Activated T-helper 17 cell treated with anti-CD3 and anti-CD28 coated beads, Interleukin-2, amount 50 U/mL, for 72 hours (primary cell): ENCODE measurements at places on chromosomes 4 and X. TPM values are rescaled to one million over a fixed set of nuclear protein-coding genes. Genes with fewer than 3 reads are reported as not detected.

GRCh38 chr4:79250887-79251286, 75.0 kb downstream of the NAA11 start:
- no peak for ATAC-seq

DNA sequence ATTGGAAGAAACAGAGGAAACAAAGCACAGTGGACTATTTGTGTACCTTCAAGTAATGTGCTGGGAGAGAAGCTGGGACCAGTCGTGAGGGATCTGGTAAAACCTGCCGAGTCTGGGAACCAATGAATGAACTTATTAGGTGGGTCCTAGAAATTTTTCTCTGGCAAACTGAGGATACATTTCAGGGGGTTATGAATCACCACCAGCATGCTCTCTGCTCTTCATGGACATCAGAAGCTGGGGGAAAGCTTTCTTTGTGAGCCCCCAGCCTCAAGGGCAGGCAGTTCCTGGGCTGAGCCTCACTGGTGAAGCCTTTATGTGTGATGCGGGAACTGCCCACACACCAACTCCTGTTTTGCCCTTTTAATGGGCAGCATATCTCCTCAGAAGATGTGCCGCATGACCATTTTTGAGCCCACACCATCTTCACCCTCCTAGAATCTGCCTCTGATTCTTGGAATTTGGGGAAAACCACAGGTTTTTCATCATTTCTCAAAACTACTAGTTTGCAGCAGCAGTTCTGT, 95.4 kb upstream of the ENPP6 start:
- ATAC-seq: peak; percentile 65

GRCh38 chrX:21176921-21177571, 197.2 kb upstream of the CNKSR2 start:
- no peak for ATAC-seq

Gene PRRG3
- total RNA-seq: not detected

DNA sequence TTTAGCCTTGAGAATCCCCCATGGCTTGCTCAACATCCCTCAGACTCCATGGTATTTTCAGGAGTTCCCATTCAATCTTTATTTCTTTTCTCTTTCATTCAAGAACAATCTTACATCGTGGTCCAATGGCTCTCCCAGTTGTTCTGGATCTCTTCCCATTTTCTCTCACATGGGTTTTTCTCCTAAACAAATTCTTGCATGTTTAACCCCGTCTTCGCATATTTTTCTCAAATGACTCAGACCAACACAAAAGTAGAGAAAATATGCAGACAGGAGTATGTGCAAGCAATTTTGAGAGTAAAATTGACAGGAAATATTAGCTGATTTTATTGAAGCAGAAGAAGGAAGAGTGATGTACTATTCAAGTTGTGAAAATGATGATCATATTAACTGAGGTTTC, 396.4 kb upstream of the TRAM1L1 start:
- ATAC-seq: no peak

Gene BBS12
- 2.2 TPM for total RNA-seq

DNA sequence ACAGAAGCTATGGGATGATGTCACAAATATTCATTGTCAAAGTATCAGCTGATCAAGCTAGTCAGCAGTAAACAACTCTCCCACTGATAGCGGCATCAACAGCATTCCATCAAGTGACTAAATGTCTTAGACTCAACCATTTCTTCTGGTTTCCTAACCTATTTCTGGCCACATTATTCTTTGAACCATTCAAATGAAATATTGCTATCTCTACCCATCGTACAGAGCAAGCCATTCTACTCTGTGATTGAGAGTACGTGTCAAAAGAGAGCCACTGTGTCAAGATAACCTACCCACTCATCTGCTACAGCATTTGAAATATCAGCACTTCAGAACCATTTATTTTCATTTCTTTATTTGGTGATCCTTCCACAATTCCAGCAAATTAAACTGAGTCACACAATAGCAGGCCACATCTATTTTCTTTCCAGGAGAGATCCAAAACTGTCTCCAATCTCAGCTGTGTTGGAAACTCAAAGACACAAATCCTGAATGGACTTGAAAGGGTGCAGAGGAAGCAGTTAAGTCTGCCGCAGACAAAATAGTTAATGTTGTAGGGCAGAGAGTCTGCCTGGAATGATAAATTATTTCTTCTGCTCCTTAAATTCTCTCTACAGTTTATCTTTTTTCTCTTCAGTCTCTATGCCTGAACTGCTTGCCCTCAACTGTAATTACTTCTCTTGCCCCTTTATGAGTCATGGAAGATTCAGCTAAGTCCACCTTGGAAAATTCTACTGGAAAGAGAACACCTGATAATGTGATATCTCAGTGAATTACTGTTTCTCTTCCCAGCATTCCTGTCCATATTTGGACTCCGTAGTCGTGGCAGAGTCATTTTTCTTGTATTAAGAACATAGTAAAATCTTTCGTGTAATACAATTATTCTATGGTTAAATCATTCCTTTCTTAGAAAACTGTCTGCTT, 364.8 kb downstream of the PDGFC start:
- no peak for ATAC-seq

GRCh38 chrX:27918799-27919198, 62.5 kb downstream of the DCAF8L1 start:
- no peak for ATAC-seq

GRCh38 chrX:94961730-94962129, 1287.7 kb downstream of the FAM133A start:
- no peak for ATAC-seq

Gene OCIAD2
- total RNA-seq: 41.9 TPM

DNA sequence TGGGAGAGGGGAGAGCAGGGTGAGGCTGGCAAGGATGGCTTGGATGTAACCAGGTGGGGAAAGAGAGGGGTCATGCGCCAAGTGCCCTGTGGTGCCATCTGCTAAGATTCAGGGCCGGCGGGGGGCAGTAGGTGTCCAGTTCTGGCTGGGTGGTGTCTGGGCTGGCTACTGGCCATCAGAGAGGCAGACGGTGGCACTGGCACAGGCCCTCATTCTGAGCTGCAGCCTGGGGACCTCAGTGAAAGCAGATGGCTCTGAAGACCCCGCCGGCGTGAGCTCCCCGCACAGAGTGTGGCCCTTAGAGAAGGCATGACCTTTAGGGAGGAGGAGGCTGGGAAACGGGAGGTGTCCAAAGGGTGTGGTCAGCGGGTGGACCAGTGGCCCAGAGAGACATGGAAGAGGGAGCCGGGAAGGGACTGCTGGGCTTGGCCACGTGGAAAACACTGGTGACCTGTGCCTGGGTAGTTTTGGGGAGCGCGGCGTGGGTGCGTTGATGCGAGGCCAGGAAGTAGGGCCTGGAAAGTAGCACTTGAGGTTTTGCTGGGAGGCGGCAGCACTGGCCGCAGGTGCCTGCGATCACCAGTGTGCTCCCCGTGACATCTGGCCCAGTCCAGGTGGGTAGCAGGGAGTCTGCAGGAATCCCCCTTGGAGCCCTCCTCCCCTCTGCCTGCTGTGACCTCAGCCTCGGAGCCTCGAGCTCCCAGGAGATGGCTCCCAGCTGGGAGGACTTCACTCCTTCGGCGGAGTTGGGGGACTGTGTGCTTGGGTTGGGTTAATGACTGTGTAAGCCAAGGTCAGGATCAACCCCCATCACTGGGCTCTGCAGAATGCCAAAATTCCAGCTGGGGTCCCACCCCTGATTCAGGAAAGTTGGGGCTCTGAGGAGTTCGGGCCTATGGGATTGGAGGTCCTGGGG, 9.3 kb upstream of the SH3TC1 start:
- no peak for ATAC-seq
